Chondrocyte (in vitro differentiated cells): ENCODE measurements at places on chromosomes 13 and 19. TPM values are rescaled to one million over a fixed set of nuclear protein-coding genes. Genes with fewer than 3 reads are reported as not detected.

DNA sequence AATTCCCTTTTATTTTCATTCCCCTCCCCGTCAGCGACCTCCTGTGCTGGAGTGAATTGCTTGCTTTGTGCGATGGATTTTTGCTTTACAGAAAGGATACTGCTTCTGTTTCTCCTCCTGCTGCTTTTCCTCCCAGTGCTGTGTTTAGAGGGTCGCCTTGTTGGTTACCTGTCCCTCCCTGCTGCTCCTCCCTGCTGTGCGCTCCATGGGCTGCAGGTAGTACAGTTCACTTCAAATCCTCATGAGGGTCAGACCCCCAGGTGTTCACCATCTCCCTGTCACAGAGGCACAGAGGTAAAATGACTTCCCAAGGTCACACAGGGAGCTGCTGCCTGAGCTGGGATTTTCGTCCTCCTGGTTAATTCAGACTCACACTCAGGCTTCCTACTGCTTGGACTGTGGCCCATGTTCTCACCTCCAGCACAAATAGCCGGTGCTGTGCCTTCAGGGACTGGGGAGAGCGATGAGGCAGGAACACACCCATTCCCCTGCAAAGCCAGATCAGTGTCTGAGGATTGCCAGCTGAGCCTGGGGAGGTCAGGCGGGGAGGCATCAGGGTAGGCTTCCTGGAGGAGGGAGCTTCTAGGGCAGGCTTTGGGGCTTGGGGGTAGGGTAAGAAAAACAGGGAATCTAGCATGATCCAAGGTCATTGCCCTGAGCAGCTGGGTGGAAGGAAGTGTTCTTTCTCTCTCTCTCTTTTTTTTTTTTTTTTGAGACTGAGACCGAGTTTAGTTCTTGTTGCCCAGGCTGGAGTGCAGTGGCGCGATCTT is 14.4 kb downstream of the BICRA start:
- no peak for DNase-seq

GRCh38 chr19:20422216-20423205 is 143.1 kb downstream of the ZNF737 start:
- no peak for DNase-seq

GRCh38 chr13:100528353-100528752 is 60.2 kb downstream of the GGACT start:
- DNase-seq: no peak

Gene S1PR4
- total RNA-seq: not detected in 3 replicates

DNA sequence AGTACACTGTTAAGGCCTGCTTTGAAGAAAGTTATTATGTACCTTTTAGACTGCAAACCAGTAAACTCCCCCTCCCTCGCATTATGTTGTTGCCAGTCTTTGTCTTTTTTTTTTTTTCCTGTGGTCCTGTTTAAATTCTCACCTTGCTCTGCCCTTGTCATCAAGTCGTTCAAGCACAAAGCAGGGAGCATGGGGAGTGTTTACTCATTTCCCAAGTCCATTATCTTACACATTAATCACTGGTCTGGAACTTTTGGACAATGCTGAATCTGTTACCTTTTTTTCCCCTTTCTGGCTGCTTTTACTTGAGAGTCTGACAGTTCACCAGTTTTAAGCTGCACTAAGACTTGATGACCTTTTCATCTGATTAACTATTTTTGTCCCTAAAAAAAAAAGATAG is 108.2 kb downstream of the DACH1 start:
- no peak for DNase-seq

DNA sequence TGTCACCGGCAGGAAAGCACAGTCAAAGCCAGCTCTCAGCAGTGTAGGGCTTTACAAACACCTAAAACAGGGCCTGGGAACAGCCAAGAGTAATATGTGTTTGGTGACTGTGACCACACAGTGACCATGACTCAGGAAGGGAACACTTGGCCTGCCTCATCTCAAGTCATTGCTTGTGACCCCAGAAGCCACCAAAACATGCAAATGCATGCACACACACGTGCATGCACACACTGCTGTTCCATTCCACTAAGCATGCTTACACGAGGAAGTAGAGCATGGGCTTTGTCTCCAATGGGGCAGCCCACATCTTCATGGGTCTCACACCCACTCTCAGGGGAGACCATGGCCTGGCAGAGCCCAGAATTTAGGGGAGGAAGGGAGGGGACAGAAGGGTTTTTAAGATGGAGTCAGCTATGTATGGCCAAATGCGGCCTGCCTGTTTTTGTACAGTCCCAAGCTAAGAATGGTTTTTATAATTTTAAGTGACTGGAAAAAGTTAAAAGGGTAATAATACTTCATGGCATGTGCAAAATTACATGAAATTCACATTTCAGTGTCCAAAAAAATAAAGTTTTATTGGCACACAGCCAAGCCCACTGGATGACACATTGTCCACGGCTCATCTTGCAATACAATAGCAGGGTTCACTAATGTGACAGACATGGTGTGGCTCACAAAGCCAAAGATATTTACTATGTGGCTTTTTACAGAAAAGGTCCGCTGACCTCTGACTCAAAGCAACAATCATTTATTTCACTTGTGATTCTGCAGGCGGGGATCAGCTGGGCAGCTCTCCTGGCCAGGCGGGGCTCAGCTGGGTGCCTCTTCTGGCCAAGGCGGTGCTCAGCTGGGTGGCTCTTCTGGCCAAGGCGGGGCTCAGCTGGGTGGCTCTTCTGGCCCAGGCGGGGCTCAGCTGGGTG is 17.3 kb downstream of the ZFR2 start:
- no peak for DNase-seq

DNA sequence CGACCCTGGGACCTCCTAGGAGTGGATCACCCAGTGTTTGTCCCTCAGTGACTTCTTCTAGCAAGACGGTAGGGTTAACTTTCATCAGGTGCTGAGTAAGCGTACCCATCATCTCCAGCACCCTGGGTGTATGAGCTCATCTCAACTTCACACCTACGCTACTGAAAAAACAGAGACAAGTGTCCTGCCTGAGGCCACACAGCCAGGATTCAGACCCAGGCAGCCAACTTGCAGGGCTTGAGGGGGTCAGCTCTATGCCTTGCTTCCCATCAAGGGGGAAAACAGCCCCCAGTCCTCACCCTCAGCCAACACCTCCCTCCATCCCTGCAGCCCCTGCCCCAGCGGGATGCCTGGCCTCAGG is 4.6 kb downstream of the TLE2 start:
- DNase-seq: no peak

Gene LGALS13
- not detected in 3 replicates for total RNA-seq
